Pulmonary artery endothelial cell (primary cell): ENCODE measurements at places on chromosomes 7 and 10.

DNA sequence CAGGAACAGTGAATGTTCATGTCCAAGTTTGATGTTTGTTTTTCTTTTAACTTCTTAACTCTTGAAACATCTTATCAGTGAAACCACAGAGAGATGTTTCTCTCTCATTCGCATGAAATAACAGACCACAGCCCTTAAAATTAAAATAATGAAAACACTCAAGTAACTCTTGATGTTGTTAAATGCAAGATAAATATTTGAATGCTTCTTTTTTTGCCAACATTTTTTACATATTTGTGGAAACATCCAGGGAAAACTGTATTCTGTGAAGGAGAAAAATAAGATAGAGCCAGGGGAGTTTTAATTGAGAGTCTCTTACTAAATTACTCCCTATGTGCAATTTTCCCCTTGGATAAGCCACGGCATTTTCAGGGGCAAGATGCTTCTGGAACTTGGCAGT, 361.8 kb upstream of the MGMT start:
- no peak for DNase-seq

DNA sequence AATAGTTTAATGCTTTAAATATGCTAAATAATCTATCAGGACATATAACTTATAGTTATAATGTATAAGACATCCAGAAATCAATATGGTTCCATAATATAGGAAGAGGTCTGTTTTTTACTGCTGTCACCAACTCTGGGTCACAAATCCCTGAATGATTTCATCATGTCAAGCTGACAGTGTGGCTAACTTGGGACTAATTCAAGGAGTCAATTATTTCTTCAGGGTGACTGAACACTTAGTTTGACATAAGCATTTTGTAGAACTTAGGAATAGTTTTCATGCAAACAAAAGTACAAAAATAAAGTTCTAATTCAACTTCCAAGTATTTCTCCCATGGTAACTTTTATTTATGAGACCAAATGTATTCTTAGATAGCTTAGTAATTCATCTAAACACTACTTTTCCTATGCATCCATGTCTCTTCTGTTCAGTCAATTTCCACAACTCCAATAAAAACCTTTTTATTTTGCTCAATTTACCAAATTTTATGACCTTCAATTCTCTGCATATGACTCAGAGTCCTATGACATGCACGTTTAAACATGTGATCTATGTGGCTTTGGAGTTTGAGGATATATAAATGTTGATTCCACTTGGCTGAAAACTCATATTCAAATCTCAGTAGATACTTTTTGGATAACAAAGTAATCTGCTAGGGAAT, 40.3 kb upstream of the GNAT3 start:
- no peak for DNase-seq

GRCh38 chr10:12635127-12635541, 285.8 kb downstream of the CAMK1D start:
- no peak for DNase-seq

DNA sequence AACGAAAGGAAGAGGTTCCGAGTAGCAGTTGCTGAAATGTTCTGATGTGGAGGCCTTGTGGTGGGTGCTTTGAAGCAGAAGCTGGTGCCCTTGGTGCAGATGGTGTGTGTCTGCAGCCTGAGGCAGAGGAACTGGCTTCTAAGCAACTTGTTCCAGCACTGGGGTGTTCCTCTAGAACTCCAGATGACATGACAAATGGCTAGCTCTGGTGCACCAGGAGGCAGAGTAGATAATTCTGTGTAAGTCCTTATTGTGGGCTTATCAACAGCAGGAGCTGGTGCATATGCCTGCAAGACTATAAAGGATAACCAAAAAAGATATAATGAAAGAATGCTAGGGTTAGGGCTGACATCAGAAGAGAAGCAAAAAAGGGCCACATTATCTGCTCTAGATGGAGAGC, 76.5 kb downstream of the ARL5B start:
- no peak for DNase-seq

DNA sequence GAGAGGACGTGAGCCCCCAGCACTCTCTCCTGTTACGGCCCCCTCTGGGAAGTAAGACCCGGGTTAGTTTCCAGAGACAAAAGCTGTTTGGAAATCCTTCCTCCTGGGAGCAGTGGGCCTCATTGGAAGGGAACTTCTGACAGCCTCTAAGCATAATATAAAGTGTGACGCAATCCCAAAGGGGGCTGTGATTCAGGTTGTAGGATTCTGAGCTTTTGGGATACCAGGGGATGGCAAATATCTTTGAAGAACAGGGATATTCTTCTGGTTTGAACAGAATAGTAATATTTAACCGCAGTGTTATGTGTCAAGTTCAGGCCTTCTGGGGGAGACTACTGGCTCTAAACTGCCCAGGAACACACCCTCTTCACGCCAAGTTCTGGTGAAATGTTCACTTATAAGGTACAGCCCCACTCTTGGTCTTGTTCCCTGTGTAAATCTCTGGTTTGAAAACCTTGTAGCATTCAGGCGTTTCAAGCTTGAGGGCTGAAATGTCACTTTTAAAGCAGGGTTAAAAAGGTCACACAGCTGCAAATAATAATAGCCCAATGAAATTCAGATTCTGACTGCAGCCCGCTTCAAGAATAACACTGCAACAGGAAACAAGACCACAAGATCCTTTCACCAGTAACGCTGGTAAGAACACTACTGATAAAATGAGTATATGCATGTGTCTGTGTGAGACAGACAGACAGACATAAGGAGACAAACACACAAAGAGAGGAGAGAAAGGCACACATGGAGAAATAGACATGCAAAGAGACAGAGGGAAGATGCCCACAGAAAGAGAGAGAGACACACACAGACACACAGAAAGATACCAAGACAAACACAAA, 69.0 kb downstream of the CREB5 start:
- no peak for DNase-seq

DNA sequence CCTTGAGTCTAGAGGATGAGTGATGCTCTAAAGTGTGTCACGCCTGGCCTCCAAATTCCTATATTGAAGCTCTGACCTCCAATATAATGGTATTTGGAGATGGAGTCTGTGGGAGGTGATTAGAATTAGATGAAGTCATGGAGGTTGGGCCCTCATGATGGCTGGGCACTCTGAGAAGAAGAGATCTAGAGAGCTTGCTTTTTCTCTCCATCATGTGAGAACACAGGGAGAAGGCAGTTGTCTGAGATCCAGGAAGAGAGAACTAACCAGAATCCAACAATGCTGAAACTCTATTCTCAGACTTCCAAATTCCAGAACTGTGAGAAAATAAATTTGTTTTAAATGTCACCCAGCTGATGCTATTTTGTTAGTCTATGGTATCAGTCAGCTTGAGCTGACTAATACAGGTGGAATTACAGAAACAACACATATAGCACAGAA, 15.1 kb downstream of the RNF216 start:
- no peak for DNase-seq

DNA sequence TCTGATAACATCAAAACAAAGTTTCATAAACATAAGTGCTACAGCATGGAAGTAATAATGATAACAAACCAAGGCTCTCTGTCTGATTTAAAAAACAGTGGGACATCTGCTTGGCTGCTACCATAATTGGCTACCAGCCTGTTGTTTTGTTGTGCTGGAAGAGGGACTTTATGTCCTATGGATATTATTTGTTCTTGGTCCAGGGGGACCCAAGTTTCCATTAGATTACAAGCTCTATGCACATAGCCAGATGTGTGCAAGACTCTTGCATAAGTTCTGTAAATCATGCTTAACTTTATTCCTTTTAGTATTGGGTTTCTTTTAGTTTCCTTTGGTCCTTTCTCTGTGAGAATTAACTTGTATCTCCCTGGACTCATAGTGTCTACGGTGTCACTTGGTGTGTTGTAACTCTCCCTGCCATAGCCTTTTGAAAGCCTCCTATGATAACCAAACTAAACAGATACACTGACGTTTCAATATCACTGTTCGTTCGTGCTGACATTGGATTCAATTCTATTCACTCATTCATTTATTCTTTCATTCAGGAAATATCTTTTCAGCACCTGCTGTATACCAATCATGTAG, 41.4 kb upstream of the CD36 start:
- DNase-seq = no peak

- no peak for DNase-seq
Measured at GRCh38 chr10:103627111-103627892, 133.8 kb downstream of the NEURL1 start.

DNA sequence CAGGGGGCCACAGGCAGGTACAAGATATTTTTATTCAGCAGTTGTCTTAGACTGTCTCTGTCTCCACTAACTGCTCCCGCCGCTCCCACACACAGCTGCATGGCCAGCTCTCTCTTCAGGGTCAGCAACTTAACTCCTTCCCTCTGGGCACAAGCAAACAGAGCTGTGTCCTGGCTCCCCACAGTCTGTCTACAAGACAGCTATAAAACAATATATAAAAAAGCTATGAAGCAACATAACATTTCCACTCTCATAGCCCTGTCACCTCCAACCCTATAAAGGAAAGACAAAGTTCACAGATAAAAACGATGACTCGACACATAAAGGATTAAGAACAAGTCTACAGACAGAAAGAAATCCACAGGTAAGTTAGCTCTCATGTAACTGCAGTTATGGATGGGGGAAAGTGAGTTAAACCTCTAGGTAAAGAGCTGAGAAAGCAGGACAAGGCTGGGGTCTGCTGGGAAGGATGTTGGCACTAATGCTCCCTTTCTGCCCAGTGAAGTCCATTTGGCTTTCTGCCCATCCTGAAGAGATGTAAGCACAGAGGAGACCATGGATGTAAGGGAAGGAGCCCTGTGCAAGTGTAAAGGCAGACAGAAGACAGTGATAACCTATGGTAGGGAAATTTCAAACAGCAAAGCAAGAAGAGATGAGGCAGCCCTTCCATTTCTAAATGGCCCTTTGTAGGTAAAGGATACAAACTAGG, 27.0 kb downstream of the RAPGEF5 start:
- no peak for DNase-seq

DNA sequence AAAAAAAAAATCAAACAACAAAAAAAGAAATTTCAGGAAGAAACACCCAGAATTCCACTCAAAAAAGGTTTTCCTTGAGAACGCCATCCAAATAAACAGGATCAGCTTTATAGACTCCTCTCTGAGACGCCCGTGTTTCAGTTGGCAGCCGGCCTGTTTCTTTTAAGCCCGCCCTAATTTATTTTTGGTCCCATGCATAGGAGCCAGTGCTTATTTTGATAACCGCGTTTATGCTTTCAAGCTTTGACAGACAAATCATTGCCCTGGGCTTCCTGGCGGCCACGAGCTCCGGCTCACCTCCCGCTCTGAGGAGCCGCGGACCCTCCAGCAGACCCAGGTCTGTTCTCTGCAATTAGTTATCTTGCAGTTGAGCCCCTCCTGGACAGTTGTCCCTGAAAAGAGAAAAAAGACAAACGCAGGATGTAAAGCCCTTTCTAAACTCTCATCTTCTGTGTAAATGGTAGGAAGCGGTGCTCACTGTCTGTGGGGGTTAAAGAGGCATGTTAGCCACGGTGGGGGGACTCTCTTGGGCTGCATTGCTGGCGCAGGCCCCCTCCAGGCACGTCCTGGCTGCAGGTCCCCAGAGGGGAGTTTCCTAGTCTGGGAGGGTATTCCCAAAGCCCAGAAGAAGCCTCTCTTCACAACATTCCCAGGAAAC, 22.2 kb upstream of the UNCX start:
- DNase-seq = no peak

DNA sequence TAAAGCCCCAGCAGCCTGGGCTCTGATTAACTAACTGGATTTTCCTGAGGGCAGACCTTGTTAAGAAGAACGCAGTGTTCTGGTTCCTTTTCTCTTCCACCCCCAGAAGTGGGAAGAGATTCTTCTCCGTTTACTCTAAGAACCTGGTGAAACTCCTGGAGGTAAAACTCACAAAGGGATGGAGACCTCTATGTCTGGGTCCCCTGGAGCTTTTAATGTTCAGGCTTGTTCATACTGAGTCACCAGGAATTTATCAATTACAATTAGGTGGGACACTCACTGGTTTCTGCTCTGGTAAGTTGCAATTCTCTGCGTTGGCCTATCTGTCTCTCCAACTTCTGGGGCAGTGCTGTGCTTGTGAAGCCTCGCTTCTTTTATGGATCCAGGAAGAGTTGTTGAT, 73.3 kb upstream of the CACNB2 start:
- no peak for DNase-seq

- no peak for DNase-seq
Measured at GRCh38 chr10:69912589-69912988, 110.9 kb downstream of the COL13A1 start.

DNA sequence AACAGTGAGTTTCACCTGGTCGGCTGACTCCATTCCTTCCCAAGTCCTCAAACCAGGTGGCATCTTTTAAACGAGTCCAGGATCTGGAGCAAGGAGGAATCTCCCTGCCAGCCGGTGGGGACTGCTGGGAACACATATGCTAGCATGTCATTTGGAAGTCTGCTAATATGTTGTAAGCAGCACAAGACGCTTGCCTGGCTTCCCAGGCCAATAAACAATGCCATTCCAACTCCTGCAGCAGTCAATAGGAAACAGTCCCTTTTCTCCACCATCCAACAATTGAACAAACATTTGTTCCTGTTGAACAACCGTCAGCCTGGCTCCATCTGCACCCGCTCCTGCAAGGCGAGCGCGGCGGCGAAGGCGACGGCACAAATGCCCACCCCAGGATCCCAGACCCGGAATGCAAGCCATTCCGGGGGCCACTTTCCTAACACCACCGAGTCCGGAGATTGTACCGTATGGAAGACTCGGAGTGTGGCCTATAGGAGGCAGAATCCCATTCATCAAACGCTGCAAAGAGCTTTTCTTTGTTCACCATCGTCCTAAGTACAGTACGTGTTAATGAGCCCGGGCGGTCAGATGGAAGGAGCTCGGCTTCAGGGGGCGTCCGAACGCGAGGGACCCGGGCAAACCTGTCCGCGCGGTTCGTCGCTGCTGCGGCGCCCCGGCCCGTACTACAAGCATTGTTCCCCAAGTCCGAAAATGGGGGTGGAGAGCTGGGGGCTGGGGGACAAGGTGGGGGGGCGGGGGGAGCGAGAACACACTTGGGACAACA, 1.6 kb downstream of the FAM53B start:
- no peak for DNase-seq

DNA sequence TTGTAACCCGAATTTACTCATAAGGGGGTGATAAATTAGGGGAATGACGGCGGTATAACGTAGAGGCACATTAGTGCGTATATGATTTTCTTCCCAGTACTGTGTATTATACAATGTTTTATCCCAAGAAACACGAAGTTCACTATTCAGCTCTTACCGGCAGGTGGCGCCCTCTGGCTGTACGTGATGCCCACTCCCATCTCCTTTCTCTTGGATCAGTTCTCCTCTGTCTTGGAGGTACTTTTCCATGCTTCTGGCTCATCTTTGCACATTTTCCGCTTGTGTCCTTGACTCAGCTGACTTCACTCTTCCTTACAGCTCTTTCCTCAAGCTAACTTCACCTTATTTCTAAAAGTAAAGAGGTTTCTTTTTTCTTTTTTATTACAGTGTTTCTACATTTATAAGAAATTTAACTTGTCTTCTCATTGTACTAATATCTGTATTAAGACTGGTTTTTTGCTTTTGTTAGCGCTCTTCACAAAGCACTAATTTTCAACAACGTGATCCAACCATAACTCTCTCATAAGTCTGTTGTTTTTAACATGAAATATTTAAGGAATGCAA, 21.3 kb downstream of the TMEM176B start:
- peak; percentile 37 for DNase-seq

GRCh38 chr10:132664883-132665282, 121.1 kb downstream of the NKX6-2 start:
- DNase-seq = no peak

GRCh38 chr7:156490021-156490800, 150.4 kb upstream of the RNF32 start:
- DNase-seq = no peak
